Activated T-helper 1 cell treated with anti-CD3 and anti-CD28 coated beads, Interleukin-12 subunit alpha, Interleukin-12 subunit beta, Interleukin-2, Interleukin-4 antibody, amounts not matched to agents 30 ng/mL and 10 ng/mL and 1 ng/mL, durations not matched to agents 14 hours and 24 hours and 36 hours (primary cell): ENCODE measurements at places on chromosomes 12 and 14. TPM values are rescaled to one million over a fixed set of nuclear protein-coding genes. Genes with fewer than 3 reads are reported as not detected.
A peak's percentile ranks its signal among the peaks of the same experiment; 100 is the strongest.

Gene GUCY2C
- total RNA-seq, result not detected in 2 replicates

Gene PPP4R4
- total RNA-seq, result 2.2 and 2.4 TPM in 2 replicates

Gene GON7
- total RNA-seq, result 14.8 and 15.7 TPM in 2 replicates

Gene GPR68
- 4.5 and 5.4 TPM in 2 replicates for total RNA-seq

Gene HCAR1
- total RNA-seq, result 7.6 and 8.6 TPM in 2 replicates

Gene BCL11B
- total RNA-seq, result 43.5 and 45.4 TPM in 2 replicates

Gene CD163
- not detected in 2 replicates for total RNA-seq

Gene TAS2R31
- 4.1 and 4.5 TPM in 2 replicates for total RNA-seq

Gene ACOT4
- 1.1 and 1.9 TPM in 2 replicates for total RNA-seq

Gene SOX5
- total RNA-seq, result 1.3 and 3.1 TPM in 2 replicates

- no peaks in the 10 kb centered on the region for H3K27me3 ChIP-seq
- no peaks in the 10 kb centered on the region for H3K4me1 ChIP-seq
- DNase-seq, result no peak
- H3K27ac ChIP-seq, result no peak overlapping the region
- H3K36me3 ChIP-seq, result no peaks in the 10 kb centered on the region
Observed at GRCh38 chr14:49196327-49196726, 389.9 kb downstream of the RPS29 start.

GRCh38 chr12:48986720-48987291 lies 8.7 kb downstream of the WNT1 start:
- DNase-seq, result no peak
- H3K4me3 ChIP-seq, result no peak overlapping the region
- H3K36me3 ChIP-seq, result no peaks in the 10 kb centered on the region
- no peak overlapping the region for H3K27ac ChIP-seq
- H3K27me3 ChIP-seq, result peaks cover 85% of the 10 kb centered on the region

DNA sequence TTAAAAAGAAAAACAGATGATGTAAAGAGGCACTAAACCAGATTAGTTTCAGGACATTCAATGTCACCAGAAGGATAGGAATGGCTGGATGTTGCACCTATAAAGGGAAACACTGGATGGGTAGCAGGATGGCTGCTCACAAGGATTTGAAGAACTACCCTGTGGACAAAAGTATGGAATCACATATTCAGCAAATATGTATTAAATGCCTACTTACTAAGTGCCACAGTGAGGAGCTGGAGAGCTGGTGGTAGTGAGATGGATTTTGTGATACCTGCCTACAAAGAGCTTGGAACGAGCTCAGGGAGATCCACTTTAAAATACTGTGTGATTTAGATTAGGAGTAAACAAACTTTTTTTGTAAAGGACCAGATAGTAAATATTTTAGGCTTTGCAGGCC lies 316.2 kb downstream of the PAWR start:
- no peaks in the 10 kb centered on the region for H3K4me1 ChIP-seq
- no peak overlapping the region for H3K4me3 ChIP-seq
- DNase-seq, result no peak
- no peaks in the 10 kb centered on the region for H3K36me3 ChIP-seq
- H3K27ac ChIP-seq, result no peak overlapping the region

DNA sequence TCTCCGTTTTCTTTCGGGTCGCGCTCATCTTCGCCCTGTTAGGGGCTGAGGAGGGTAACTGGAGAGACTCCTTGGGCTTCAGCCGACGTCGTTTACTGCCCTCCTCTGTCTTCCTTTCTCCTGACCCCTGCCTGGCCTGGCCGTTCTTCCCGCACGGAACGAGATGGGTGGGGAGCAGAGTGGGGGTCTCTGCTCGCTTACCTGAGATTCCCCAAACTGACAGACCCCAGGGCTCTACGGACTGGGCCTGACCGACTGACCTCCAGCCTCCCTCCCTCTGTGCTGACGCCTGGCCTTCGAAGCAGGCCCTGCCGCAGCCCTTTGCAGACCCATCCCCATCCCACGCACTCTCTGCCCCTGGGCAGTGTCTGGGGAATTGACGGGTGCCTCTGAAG lies 439 bp downstream of the GOLGA5 start:
- no peak for DNase-seq
- H3K27me3 ChIP-seq, result no peaks in the 10 kb centered on the region
- H3K4me1 ChIP-seq, result peaks cover 30% of the 10 kb centered on the region
- peak overlapping the region; percentile 98 for H3K27ac ChIP-seq

DNA sequence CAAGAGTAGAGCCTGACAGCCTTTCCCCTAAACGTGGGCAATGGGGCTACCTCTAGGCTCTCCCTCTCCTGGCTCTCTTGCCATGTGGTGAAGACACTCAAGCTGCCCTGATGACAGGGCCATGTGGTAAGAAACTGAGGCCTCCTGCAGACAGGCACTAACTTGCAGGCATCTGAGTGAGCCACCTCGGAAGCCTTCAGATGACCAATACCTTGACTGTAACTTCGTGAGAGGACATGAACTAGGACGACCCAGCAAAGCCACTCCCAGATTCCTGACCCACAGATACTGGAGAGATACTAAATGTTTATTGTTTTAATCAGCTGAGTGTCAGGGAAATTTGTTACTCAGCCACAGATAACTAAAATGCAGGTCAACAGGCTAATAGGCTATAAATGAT lies 96.4 kb downstream of the EFCAB11 start:
- no peak for DNase-seq
- H3K4me1 ChIP-seq, result no peaks in the 10 kb centered on the region
- H3K27me3 ChIP-seq, result no peaks in the 10 kb centered on the region
- H3K27ac ChIP-seq, result no peak overlapping the region
- no peak overlapping the region for H3K4me3 ChIP-seq
- H3K36me3 ChIP-seq, result no peaks in the 10 kb centered on the region

DNA sequence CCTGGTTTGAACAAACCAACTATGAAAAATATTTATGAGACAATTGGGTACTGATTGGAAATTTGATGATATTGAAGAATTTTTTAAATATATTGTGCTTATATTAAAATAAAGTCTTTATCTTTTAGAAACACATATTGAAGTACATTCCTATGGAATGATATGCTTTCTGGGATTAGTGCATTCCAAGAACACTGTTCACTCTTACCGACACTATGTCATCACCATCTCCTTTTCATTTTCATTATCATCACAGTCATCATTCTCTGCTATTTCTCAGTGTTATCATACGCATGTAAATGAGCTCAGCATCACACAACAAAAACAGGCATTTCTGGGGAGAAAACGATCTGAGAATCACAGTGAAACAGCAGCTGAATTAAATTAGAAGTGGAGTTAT lies 513.3 kb upstream of the CCDC196 start:
- no peak overlapping the region for H3K4me3 ChIP-seq
- no peak for DNase-seq
- no peaks in the 10 kb centered on the region for H3K36me3 ChIP-seq
- no peak overlapping the region for H3K27ac ChIP-seq
- H3K27me3 ChIP-seq, result peaks cover 26% of the 10 kb centered on the region

GRCh38 chr14:74649673-74650072 lies 37.6 kb upstream of the LTBP2 start:
- H3K27me3 ChIP-seq, result peaks cover 4% of the 10 kb centered on the region
- H3K27ac ChIP-seq, result no peak overlapping the region
- H3K4me3 ChIP-seq, result no peak overlapping the region

DNA sequence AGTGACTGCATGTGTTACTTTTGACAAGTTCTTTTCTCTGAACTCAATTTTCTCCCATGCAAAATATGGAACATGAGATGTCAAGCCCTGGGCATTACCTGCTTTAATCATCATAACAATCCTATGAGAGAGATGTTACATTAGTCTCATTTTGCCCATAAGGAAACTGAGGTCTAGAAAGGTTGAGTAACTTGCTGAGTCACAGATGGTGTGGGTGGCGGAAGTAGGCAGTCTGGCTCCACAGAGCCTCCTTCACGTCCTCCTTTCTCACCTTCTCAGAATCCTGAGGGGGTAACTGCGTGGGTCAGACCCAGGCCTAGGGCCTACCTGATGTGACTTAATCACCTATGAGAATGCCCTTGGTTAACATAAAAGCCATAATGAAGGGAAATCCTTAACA lies 50.7 kb downstream of the TMTC1 start:
- no peaks in the 10 kb centered on the region for H3K27me3 ChIP-seq
- no peaks in the 10 kb centered on the region for H3K36me3 ChIP-seq
- H3K4me1 ChIP-seq, result no peaks in the 10 kb centered on the region
- H3K4me3 ChIP-seq, result no peak overlapping the region
- DNase-seq, result no peak
- no peak overlapping the region for H3K27ac ChIP-seq

DNA sequence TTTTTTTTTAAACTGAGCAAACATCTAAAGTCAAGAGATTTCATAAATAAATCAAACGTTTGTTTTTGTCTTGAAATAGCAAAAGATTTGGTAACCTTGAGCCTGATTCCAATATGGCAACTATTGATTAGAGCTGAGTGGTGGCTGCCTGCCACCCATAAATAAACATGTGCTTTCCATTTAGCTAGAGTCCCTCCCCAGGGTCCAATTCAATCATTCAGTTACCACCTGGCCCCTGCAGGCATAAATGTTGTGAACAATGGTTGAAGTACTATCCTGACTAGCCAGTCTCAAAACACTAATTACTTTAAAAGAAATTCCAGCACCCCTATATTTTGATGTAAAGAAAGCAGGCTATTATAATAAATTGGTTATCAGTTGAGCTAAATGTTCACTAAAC lies 129.7 kb upstream of the GRIP1 start:
- H3K27me3 ChIP-seq, result peaks cover 5% of the 10 kb centered on the region
- H3K27ac ChIP-seq, result no peak overlapping the region
- no peaks in the 10 kb centered on the region for H3K36me3 ChIP-seq
- no peaks in the 10 kb centered on the region for H3K4me1 ChIP-seq

DNA sequence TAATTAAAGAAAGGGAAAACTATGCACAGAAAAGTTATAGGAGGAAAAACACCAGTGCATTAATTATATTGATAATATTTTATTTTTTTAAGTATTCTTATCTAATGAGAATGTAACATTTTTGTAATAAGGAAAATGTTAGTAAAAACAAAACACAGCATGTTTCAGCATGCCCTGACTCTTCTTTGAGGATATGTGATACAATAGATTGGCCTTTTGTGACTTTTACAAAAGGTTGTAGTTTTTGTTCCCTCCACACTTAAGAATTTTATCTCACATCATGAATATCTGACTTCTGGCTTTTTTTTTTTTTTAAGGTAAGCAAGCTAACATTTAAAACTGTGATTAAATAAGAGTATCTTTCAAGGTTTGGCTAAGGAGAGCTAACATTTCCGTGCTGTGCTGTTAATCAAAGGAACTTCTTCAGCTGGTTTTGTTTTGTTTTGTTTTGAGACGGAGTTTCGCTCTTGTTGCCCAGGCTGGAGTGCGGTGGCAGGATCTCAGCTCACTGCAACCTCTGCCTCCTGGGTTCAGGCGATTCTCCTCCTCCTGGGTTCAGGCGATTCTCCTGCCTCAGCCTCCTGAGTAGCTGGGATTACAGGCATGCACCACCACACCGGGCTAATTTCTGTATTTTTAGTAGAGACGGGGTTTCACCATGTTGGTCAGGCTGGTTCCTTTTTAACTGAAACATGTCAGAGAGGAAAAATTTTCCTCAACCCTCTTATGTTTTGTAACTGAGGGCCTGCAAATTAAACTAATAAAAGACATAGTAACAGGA lies 30.8 kb upstream of the RESF1 start:
- H3K27me3 ChIP-seq, result no peaks in the 10 kb centered on the region
- H3K27ac ChIP-seq, result peak overlapping the region; percentile 86
- peak overlapping the region; percentile 77 for H3K4me3 ChIP-seq
- peak; percentile 12 for DNase-seq

DNA sequence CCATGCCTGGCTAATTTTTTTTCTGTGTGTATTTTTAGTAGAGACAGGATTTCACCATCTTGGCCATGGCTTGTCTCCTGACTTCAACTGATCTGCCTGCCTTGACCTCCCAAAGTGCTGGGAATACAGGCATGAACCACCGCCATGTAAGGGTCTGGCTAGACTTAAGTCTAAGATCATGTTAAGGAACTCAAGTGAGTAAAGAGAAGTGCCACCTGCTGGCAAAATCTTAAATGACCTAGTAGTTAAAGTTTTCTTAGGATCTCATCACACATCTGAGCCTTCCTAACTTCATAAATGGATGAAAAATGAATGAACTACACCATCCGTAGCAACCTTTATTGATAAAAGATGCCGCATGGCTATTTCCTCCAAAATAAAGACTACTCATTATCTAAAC lies 1.7 kb upstream of the C12orf56 start:
- peak overlapping the region; percentile 37 for H3K4me3 ChIP-seq
- H3K36me3 ChIP-seq, result no peaks in the 10 kb centered on the region
- H3K27ac ChIP-seq, result no peak overlapping the region
- peaks cover 5% of the 10 kb centered on the region for H3K4me1 ChIP-seq
- peaks cover 19% of the 10 kb centered on the region for H3K27me3 ChIP-seq

- no peaks in the 10 kb centered on the region for H3K27me3 ChIP-seq
- no peak overlapping the region for H3K4me3 ChIP-seq
- peaks cover 3% of the 10 kb centered on the region for H3K36me3 ChIP-seq
- no peak for DNase-seq
- no peaks in the 10 kb centered on the region for H3K4me1 ChIP-seq
Observed at GRCh38 chr12:25715102-25715501, 162.0 kb upstream of the LMNTD1 start.

- no peak overlapping the region for H3K27ac ChIP-seq
- H3K27me3 ChIP-seq, result no peaks in the 10 kb centered on the region
- H3K4me3 ChIP-seq, result no peak overlapping the region
- no peaks in the 10 kb centered on the region for H3K4me1 ChIP-seq
- H3K36me3 ChIP-seq, result no peaks in the 10 kb centered on the region
Observed at GRCh38 chr12:58009405-58010195, 68.2 kb downstream of the ATP23 start.

DNA sequence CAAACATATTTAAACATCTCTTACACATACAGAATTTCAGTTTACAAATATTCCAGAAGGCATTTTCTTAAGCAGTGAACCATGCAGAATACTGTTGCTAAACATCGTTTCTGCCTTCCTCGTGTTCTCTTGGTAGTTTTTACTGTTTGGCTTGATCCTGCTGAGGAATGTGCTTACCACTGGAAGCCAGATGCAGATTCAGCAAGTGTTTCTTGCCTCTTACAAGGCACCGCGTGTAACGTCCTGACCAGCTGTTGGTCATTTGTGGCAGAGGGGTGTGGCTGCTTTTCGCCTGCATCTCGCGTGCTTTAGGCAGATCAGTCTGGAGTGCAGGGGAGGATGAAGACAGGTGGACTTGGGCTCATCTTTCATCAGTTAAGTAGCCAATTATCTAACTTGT lies 12.4 kb downstream of the EIF2B1 start:
- peaks cover 57% of the 10 kb centered on the region for H3K36me3 ChIP-seq
- DNase-seq, result no peak
- H3K4me3 ChIP-seq, result no peak overlapping the region
- no peak overlapping the region for H3K27ac ChIP-seq
- H3K4me1 ChIP-seq, result peaks cover 6% of the 10 kb centered on the region
- H3K27me3 ChIP-seq, result no peaks in the 10 kb centered on the region

GRCh38 chr12:121748218-121748570 lies 35.6 kb downstream of the TMEM120B start:
- H3K27me3 ChIP-seq, result no peaks in the 10 kb centered on the region
- peaks cover 17% of the 10 kb centered on the region for H3K36me3 ChIP-seq
- DNase-seq, result no peak
- no peak overlapping the region for H3K4me3 ChIP-seq
- H3K4me1 ChIP-seq, result no peaks in the 10 kb centered on the region
- H3K27ac ChIP-seq, result no peak overlapping the region

GRCh38 chr12:25502118-25502517 lies 51.0 kb downstream of the LMNTD1 start:
- DNase-seq, result no peak
- H3K27me3 ChIP-seq, result peaks cover 6% of the 10 kb centered on the region
- H3K4me1 ChIP-seq, result no peaks in the 10 kb centered on the region
- no peak overlapping the region for H3K27ac ChIP-seq
